Stimulated activated CD4-positive, alpha-beta T cell treated with anti-CD3 and anti-CD28 coated beads, Interleukin-1b, Interleukin-23, amount 100 ng/mL, for 24 hours (primary cell): ENCODE measurements at places on chromosomes 7 and 10.
A peak's percentile ranks its signal among the peaks of the same experiment; 100 is the strongest.

DNA sequence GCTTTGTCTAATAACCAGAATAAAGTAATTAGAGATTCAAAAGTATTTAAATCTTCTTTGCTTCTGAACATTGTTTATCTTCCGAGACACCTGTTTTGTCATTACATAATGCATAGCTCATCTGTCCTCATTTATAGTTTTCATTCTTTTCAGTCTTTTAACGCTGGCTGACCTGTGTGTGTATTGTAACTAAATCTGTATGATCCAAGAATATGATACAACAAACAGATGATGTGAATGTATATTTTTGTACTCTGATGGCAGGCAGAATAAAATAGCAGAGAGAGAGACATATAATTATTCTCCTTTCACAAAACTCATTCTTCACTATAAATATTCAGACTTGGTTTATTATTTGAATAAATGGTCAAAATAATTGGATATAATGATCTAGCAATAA, 80.6 kb downstream of the ORC5 start:
- DNase-seq, result no peak

- no peak for DNase-seq
Observed at GRCh38 chr10:21517134-21518031, 8.1 kb downstream of the SKIDA1 start.

DNA sequence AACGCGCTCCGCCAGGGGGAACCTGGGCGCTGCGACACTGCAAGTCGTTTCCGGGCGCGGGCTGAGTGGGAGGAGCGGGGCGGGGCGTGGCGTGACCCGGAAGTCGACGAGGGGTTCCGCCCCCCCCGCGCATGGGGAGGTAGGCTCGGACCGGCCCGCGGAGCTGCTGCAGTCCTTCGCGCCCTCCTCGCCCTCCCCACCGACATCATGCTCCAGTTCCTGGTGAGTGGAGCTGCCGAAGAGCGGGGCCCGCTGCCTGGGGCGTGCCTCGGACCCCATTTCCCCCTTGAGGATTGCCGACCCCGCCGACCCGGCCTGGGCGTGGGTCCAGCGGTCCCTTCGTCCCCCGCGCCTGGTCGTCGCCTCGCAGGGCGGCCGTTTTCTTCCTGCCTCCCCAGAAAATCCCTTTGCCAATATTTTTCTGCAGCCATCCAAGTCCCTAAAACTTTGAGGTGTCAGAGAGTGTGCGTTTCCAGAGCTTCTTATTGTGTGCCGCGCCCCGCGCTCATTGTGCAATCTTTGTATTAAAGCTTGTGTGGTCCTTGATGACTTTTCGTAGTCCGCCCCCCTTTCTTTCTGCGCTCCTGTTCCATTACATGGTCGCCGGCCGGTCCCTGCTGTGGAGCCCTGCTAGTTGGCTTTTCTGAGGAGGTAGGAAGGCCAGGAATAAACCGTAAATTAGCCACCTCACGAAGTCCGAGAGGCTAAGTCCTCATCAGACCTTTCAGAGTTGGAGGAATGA, at the start of gene STMP1:
Gene STMP1 (plus strand): TSS at position 142 of the 742 bp plus-strand sequence.
- DNase-seq, result peak; percentile 96

GRCh38 chr7:150986099-150986512, 4.7 kb upstream of the NOS3 start:
- DNase-seq, result no peak

DNA sequence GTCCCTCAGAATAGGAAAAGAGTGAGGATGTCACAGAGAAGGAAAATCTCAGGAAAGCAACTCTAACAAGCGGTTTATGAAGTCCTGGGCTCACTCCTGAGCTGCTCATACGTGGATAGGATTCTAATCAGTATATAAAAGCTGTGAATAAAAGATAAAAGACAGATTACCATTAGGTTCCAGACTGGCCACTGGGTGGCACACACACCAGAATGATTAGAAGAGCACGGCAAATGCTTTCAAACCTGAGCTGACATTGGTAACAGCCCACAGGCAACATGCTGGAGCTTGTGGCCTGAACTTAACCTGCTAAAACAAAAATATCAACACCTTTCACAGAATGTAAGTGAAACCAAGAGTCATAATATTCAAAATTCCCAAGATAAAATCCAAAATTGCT, 370.8 kb downstream of the GRID1 start:
- no peak for DNase-seq

DNA sequence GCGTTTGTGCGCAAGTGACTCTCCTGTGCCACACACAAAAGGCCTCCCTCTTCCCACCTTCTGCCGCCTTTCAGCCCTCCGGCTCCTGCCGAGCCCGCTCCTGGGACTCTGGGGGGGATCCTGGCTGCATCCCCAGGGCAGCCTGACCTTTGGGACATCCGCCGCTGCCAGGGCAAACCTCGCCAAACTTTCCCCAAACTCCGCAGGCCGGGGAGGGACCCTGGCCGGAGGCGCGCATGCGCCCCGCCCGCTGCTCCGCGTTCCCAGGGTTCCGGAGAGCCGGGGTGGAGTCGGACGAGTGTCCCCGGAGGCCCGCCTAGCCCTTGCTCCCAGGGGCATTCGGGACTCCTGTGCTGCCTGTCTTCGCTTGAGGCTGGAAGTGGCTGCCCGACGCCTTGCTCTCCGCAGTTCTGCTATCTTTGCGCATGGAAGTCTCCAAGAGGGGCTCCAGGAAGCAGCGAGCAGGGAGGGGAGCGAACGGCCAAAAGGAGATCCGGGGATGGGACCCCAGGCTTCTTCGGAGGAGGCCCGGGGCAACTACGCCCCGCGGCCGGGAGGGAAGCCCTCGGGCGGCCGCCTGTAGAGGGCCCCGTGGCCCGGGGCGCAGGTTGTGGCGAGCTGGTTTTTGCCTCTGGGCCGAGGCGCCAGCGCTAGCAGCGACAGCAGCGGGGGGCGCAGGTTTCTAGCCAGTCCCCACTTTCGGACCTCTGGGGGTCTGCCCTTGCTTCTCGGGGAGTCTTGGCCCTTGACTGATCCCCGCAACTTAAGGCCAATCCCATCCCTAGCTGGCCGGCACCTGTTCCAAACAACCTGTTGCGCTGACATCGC, 7.0 kb downstream of the PTF1A start:
- no peak for DNase-seq

- no peak for DNase-seq
Observed at GRCh38 chr7:40795607-40796006, 660.8 kb downstream of the SUGCT start.

DNA sequence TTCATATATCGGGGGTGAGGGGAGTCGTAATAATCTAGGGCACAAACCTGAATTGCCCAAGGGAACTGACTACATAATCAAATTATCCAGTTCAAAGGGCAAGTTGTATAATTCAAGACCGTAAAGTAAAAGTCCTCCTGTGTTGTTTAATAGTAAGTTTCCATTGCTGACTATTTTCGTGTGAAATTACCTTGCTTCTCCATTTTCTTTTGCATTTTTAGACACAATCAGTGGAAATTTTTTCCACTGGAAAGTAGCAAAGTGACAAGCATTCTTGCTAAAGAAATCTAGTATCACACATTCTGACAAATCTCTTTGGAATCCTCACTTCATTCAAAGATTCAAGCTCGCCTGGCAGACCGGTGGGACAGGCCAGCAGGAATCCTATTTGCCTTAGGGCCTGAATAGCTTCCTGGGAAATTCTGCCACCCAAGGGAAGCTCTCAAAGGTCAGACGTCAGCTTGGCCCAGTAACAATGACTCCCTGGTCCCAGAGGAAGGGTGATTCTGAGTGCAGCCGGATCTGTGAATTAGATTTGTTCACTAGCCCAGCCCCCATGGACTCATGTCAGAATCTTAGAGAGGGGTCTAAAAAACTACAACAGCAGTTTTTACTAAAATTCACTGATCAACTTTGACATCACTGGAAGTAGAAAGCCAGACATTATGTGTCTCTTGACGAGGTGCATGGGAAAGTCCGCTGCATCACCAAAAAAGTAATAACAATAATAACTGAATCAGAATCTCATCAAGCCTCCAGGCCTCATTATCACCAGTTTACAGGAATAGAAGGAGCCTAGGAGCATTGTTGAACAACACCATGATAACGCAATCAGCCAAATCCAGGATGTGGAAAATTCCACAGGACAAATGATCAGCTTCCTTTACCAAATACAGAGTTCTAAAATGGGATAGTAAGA, 161.0 kb downstream of the SKIDA1 start:
- no peak for DNase-seq

DNA sequence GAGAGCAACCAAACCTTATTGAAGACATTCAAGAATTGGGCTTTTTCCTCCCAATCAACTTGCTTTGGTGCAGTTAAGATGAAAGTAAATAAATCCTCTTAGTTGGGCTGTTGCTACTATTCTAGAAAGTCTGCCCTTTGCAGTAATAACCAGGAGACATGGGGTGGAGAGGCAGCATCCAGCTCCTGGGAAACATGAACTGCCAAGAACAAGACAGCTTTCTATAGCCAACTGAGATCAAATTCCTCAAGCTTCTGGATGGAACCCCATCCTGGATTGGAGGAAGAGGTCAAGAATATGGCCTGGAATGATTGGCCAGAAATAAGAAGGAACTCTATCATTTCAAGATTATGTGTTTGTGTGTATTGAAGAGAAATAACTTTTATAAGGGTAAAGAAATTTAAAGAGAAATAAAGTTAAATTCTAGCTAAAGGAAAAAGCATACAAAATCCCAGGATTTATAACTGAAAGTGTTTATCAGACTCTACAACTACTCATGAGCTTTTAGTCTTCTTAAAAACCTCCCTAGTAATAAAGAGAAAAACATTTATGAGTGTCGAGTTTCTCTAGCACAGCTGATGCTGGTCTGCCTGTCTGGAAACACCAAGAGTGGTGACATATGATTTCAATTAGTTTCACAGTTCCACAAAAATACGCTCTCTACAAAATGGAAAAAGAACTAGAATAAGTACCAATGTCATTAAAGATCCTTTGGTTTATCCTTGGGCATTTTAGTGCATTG, 70.1 kb upstream of the COL1A2 start:
- no peak for DNase-seq

DNA sequence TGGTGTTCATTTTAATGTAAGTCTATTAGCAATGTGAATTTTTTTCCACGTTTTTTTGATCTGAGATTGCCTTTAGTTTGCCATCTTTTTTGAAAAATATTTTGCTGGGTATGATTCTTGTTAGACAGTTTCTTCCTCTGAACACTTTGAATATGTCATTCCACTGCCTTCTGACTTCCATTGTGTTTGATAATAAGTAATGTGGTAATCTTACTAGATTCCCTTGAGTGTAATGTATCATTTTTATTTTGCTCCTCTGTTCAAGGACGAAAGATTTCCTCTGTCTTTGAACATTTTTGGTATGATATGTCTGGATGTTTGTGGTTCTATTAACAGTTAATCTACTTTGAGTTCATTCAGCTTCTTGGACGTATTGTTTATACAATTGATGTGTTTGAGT, 371.4 kb downstream of the SUGCT start:
- no peak for DNase-seq

GRCh38 chr7:154427533-154427932, 375.3 kb downstream of the DPP6 start:
- no peak for DNase-seq

- no peak for DNase-seq
Observed at GRCh38 chr7:129362496-129362895, 71.7 kb upstream of the STRIP2 start.

DNA sequence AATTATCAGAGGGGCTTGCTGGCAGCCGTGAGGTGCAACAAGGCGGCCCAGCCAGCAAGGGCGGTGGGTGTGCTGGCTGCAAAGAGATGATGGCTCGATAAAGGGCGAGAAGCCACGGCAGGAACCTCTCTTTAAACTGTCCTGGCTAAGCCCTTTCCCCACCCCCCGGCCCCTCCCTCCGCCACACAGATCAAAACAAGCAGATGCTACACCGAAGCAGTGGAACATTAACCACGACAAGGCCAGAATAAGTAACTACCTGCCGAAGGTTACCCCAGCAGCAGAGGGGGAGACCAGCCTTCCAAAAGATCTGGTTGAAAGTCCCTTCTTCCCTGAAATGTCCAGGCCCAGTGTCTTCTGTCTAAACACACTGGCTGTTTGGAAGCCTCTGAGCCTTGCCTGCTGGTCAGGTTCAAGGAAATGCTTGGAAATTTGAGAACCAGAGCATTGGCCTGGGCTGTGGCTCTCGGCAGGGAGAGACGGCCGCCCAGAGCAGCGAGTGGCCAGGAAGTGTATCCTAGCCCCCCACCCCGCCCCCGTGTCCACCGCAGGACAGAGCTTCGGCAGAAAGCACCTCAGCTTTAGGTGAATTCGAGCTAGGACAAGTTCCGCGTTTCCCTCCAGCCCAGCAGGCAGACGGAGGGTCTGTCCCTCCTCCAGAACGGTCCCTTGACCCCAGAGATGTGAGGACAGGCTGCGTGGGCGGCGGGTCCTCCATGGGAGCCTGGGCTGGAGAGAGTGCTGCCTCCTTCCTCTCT, 2.1 kb downstream of the FAM20C start:
- no peak for DNase-seq
